Naive thymus-derived CD8-positive, alpha-beta T cell (primary cell): ENCODE measurements at places on chromosomes 12 and 14.

- no peak for DNase-seq
Observed at GRCh38 chr14:67575684-67576083, 24.4 kb downstream of the PIGH start.

- DNase-seq, result no peak
Observed at GRCh38 chr14:92617581-92617980, 104.0 kb downstream of the RIN3 start.

GRCh38 chr12:54522243-54522642 is 24.7 kb downstream of the NCKAP1L start:
- DNase-seq, result no peak

DNA sequence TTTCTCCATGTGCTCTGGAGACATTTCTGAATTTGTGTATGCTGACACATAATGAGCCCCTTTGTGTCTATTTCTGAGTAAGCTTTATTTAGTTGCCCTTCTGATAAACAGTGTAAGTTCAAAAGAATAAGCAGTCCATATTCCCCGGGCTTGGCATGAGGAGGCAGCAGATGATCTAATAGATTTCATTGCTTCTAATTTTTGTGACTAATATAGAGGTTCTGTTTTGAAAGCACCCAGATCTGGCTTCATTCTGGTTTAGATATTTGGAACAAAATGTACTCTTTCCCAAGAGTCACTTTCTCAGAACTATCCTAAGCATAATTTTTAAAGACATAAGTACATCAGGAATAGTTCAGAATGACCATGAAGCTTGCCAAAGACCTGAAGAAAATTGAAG is 290.9 kb downstream of the BTG1 start:
- no peak for DNase-seq

DNA sequence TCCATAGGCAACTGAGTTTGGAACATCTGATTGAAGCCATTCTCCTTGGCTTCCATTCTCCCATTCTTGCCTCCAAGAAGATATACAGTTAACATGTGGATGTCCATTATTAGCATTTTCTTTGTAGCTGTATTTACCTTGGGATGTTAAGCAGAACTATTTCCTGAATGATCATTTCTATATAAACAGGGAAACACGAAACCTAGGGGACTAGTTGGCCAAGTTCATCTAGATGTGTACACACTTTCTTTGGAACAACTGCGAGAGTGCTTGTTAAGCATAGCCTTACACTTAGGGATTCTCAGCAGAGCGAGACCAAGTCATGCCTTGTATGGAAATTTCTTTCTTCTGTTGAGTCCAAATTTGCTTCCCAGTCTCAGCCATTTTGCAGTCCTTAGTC is 42.1 kb downstream of the DRAM1 start:
- DNase-seq, result no peak

GRCh38 chr14:91358654-91359220 is 58.9 kb downstream of the CCDC88C start:
- no peak for DNase-seq

- DNase-seq, result no peak
Observed at GRCh38 chr14:104317492-104317805, 179.1 kb downstream of the KIF26A start.
